ENCODE measurements at places on chromosomes 3 and 15.

DNA sequence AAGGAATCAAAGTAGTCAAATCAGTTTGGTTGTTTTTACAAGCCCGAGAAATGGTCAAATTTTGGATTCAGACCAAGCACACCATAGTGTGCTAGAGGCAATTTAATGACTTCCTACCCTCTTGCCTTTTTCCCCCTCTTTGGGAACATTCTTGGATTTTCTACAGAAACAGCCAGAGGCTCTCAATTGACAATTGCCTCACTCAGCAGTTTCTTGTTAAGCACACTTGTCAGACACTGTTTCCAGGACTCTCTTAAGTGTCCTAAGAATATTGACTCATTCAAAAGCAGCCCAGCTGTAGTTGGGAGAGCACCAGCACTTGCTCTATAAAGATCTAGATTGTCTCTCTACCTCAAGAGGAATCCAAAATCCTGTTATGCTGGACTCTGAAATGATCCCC lies 1.5 kb upstream of the SLC35G2 start:
- DNase-seq, result no peak

- no peak for DNase-seq
Measured at GRCh38 chr15:61856295-61856694, 204.0 kb downstream of the VPS13C start.

DNA sequence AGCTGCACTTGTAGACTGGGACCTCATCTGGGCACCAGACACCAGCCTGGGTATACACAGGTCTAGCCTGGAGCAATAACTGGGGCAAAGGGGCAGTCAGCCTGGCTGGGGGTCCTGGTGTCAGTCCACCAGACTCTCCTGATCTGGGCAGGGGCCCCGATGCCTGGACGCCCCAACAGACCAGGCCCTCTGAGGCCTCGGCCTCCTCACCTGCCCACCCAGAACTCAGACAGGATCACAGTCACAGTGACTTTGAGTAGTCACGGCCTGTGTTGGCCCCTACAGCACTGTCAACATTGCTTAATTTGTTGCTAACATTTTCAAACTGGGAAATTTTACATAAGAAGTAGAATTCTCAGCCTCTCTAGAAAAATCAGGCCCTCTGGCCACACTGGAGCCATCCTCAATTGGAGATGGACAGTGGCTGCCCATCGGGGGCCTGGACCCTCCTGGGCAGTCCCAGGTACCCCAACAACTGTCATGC lies 5.8 kb downstream of the TWF2 start:
- DNase-seq, result no peak

GRCh38 chr3:143002727-143003126 lies 1.4 kb downstream of the U2SURP start:
- DNase-seq, result no peak

DNA sequence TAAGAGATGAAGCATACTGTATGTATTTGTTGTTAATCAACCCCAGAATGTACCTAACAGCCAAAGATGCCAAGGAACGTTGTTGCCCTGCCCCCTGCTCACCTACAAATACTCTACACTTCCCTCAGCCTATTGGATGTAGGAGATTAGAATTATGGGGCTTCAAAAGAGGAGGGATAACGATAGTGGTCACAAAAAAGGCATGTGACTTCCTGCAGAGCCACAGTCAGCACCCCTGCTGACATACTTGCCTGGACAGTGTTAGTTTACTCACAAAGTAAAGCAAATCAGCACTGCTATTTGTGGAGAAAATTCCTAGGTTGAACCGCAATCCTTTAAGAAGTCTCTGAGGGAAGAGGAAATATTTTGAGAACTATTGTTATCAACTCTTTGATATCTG lies 37.9 kb downstream of the PARP15 start:
- no peak for DNase-seq

Data from NCI-H226 (cell line).